Naive thymus-derived CD4-positive, alpha-beta T cell (primary cell): ENCODE measurements at places on chromosomes 5 and 9. TPM values are rescaled to one million over a fixed set of nuclear protein-coding genes. Genes with fewer than 3 reads are reported as not detected.

The LHX3 gene
- polyA plus RNA-seq = not detected

The STKLD1 gene
- polyA plus RNA-seq = not detected

The SLC2A6 gene
- 2.6 TPM for polyA plus RNA-seq

The RNF20 gene
- 43.7 TPM for polyA plus RNA-seq

The FOXD4 gene
- polyA plus RNA-seq = 0.09 TPM

The CXCL14 gene
- not detected for polyA plus RNA-seq

DNA sequence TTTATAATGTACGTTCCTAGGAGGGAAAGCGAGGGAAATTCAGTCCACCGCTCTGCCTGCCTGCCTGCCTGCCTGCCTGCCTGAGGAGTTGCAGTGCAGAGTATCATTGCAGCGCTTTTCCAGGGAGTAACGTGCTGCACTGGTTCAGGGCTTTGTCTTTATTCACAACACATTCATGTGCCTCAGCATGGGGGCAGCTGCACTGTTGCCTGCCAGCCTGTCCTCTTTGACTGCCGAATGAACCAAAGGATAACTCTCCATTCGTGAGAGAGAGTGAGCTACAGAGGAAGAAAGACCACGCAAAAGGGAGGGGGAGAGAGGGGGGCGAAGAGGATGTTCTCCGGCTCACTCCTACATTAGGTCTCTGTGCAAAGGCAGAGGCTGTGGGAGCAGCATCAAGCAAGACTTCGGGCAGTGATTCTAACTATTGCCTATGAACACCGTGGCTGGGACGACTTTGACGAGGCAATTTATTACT is 791.2 kb downstream of the MAT2B start:
- DNase-seq = no peak

DNA sequence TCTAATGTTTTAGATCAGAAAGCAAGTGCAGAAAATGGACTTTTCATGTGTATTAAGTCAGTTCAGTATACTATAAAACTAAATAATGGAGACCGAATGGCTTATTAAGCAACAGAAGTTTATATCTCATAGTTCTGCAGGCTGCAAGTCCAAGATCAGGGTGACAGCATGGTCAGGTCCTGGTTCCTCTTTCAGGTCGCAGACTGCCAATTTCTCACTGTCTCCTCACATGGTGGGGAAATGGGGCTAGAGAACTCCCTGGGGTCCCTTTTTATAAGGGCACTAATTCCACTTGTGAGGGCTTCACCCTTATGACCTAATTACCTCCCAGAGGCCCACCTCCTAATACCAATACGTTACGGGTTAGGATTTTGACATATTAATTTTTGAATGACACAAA is 48.7 kb downstream of the RICTOR start:
- no peak for DNase-seq

DNA sequence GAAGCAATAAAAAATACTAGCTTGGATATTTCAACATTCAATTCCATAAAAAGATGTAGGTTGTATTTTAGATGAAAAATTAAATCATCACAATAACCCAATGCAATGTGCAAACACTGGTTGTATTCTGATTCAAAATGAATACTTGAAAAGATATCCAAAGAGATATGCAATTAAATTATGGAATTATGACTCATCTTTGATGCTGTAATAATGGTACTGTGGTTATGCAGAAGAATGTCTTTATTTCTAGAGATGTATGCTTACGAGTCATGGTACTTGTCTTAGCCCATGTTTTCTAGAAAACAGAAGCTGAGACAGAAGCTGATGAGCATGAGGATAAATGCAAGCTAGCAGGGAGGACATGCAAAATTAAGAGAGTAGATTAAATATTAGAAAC is 1941.4 kb upstream of the NUDT12 start:
- DNase-seq = no peak

- DNase-seq = no peak
Observed at GRCh38 chr9:100939636-100940035, 88.9 kb upstream of the PLPPR1 start.

DNA sequence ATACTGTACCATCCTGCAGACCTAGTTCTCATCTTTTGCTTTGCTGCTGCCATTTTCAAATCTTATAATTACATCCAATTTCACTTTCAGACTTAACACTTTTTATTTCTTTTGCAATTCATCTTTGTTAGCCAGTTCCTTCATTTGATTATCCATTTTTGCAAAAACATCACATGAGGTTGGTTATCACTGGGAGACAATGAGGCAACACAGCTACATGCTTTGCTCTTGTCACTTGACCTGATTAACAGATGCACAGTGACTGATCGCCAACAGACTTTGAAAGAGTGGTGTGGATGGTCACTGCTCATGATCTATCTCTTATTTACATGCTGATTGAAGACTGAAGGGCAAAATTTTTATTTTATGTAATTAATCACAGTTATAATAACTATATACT is 17.0 kb upstream of the RNF20 start:
- DNase-seq = no peak
